ENCODE measurements at places on chromosomes 4 and X. TPM values are rescaled to one million over a fixed set of nuclear protein-coding genes. Genes with fewer than 3 reads are reported as not detected.

GRCh38 chrX:115260330-115260729 is 26.4 kb upstream of the LRCH2 start:
- DNase-seq = no peak

- no peak for DNase-seq
These were observed 2.0 kb downstream of the GJB1 start for GRCh38 chrX:71225009-71225408.

DNA sequence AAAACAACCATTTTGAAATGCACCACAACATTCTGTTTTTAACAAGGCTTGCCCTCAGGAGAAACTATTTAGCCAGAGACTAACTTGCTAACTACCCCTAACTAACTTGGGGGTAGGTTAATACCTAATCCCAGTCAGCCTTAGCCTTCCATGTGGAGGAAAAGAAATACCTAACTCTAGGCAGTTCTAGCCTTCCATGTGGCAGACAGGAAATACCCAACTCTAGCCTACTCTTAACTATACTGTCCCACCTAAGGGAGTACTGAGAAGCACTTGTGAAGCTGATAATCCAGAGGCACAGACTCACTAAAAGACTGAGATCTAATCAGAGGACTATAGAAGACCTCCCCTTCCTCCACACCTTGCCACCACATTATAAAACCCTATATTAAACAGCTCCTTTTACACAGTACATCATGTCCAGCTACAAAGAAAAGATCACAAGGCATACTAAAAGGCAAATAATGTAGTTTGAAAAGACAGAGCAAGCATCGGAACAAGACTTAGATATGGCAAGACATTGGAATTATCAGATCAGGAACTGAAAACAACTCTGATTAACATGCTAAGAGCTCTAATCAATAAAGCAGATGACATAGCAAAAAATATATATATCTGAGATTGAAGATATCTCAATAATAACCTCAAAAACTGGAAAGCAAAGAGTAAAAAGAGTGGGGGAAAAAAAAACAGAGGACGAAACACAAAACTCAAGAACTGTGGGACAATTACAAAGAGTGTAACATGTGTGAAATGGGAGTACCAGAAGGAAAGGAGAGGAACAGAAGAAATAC is 52.2 kb downstream of the FRYL start:
- DNase-seq = no peak

Gene GASK1B
- 4.9 TPM for polyA plus RNA-seq

Gene MFAP3L
- polyA plus RNA-seq = 9.5 TPM

Measured in BJ (cell line).